Common myeloid progenitor, CD34-positive (primary cell): ENCODE measurements at places on chromosomes 2 and 18.

DNA sequence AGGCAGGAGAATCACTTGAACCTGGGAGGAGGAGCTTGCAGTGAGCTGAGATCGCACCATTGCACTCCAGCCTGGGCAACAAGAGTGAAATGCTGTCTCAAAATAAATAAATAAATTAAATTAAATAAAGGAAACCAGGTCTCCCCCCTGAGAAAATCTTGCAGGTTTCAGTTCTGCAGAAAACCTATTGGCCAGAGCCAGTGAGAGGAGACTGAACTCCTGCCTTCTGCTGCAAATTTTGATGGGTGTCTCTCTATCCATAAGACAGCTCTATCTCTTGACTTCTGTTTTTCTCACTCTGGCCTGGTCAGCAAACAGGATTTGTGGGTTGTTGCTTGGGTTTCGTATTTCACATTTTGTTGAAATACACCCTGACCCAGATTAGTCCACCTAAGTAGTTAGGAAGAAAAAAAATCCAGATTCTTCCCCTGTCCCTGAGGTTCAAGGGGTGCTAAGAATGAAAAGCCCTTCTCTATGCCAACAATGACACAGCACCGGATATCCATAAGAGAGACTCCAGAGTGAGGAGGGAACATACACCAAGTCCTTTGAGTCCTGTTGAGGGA is 86.7 kb upstream of the MAP4K4 start:
- no peak overlapping the region for H3K27ac ChIP-seq
- no peaks in the 10 kb centered on the region for H3K4me1 ChIP-seq
- no peak overlapping the region for H3K4me3 ChIP-seq
- H3K36me3 ChIP-seq: no peaks in the 10 kb centered on the region
- no peak for DNase-seq
- H3K27me3 ChIP-seq: no peaks in the 10 kb centered on the region

DNA sequence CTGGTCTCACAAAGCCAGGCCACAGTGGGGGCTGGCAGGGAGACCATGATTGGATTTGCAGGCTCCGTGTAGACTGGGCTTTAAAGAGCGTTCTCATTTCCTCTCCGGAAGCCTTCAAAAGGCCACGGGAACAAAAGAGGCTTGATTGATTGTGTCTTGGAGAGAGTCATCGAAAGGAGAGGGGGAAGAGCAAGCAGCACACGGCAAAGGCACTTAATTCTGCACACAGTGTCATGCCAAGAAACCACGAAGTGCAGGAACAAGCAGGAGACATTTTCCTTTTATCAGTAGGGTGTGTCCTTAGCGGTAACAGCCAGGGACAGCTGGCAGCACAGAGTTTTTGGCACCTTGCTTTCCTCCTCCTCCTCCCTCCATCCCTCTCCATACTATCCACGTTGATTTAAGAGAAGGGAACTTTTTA is 47.7 kb downstream of the GLI2 start:
- peaks cover 13% of the 10 kb centered on the region for H3K4me1 ChIP-seq
- peak; percentile 12 for DNase-seq
- H3K36me3 ChIP-seq: no peaks in the 10 kb centered on the region
- no peak overlapping the region for H3K27ac ChIP-seq
- H3K27me3 ChIP-seq: no peaks in the 10 kb centered on the region

DNA sequence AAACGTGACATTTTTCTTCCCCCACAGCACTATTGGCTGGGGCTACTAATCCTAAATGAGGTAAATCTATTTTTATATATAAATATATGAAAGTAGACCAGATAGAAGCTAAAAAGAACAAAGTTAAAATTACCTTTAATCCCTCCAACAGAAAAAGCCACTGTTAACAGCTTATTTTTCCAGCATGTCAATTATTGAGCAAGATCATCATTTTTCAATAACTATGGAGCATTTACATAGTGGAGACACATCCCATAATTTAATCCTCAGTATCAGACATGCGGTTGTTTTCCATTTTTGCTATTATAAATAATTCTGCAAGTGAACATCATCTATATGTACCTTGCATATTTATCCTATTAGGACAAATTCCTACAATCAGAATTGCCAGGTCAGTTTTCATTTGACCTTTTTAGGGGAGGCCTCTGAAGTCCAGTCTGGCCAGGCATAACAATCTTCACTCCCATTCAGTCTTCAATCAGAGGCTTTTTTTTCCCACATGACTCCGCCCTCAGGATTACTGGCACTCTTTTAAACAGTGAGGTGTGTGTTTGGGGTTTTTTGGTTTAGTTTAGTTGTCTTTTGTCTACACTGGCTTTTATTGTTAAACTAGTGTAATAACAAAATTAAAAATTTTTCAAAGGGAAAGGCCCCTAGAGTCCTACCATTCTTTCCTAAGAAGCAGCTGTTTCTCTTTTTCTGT is 29.2 kb downstream of the SMARCAL1 start:
- DNase-seq: no peak
- H3K27ac ChIP-seq: no peak overlapping the region
- no peaks in the 10 kb centered on the region for H3K27me3 ChIP-seq
- peaks cover 70% of the 10 kb centered on the region for H3K36me3 ChIP-seq

- no peaks in the 10 kb centered on the region for H3K36me3 ChIP-seq
- H3K27ac ChIP-seq: no peak overlapping the region
- H3K4me3 ChIP-seq: no peak overlapping the region
- DNase-seq: peak; percentile 76
- H3K4me1 ChIP-seq: no peaks in the 10 kb centered on the region
These were observed 223.7 kb downstream of the CYP26B1 start for GRCh38 chr2:71923887-71924533.

DNA sequence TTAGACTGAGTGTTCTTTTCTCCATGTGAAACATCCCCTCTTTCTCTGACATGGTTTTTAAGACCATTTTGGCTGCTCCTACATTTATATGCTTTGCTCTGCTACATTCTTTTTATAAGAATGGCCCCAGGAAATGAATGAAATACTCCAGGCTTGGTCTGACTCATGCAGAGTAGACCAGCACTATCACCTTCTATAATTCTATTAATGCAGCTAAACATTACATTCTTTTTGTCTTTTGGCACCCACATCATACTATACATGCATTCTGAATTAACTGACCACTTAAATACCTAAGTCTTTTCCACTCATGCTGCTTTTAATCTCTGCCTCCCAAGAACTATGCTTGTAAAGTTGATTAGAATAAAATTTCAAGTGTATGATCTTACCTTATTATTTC is 94.1 kb downstream of the AAK1 start:
- H3K27me3 ChIP-seq: no peaks in the 10 kb centered on the region
- no peak for DNase-seq
- H3K27ac ChIP-seq: no peak overlapping the region
- H3K4me3 ChIP-seq: no peak overlapping the region
- H3K4me1 ChIP-seq: no peaks in the 10 kb centered on the region
- H3K36me3 ChIP-seq: no peaks in the 10 kb centered on the region

- no peaks in the 10 kb centered on the region for H3K4me1 ChIP-seq
- H3K4me3 ChIP-seq: no peak overlapping the region
- no peak overlapping the region for H3K27ac ChIP-seq
- no peaks in the 10 kb centered on the region for H3K36me3 ChIP-seq
- H3K27me3 ChIP-seq: no peaks in the 10 kb centered on the region
- no peak for DNase-seq
These were observed 441.8 kb downstream of the CDH2 start for GRCh38 chr18:27735117-27735516.

DNA sequence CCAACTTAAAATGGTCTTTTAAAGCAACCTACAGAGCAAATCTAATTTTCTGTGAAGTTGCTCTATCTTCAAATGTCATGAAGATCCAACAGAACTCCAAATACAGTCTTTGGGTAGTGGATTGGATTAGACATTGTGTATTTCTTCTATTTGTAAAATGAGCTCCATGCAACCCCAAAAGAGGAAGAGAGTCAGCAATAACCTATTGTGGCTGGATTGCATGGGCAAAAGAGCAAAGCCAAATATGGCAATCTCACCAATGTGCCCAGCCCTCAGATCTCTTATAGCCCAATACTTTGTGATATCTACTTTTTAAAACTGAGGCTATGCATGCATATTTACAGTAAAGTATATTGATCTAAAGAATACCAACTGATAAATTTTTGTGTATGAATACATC is 146.3 kb downstream of the TXNL1 start:
- H3K27ac ChIP-seq: no peak overlapping the region
- peaks cover 3% of the 10 kb centered on the region for H3K4me1 ChIP-seq
- no peak overlapping the region for H3K4me3 ChIP-seq
- H3K27me3 ChIP-seq: no peaks in the 10 kb centered on the region
- DNase-seq: no peak

DNA sequence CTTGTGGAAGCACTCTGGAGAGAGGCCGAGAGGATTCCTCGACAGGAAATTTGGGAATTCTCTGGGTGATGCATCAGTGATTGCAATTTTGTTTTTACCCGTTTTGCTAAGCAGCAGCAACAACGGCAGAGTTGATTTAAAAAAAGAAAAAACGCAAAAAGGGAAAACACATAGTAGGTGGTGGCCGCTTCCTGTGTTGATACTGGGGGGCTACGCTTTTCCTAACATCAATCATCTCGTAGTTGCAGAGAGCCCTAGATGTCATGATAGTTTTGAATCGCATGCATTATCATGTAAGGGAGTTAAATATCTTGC is 271 bp upstream of the RBM43 start:
- peaks cover 13% of the 10 kb centered on the region for H3K4me1 ChIP-seq
- H3K36me3 ChIP-seq: no peaks in the 10 kb centered on the region
- peak overlapping the region; percentile 91 for H3K4me3 ChIP-seq
- DNase-seq: no peak
- no peaks in the 10 kb centered on the region for H3K27me3 ChIP-seq

- no peaks in the 10 kb centered on the region for H3K4me1 ChIP-seq
- H3K27me3 ChIP-seq: no peaks in the 10 kb centered on the region
- H3K4me3 ChIP-seq: no peak overlapping the region
- DNase-seq: no peak
These were observed 278.5 kb upstream of the RGPD4 start for GRCh38 chr2:107548216-107548615.

- H3K4me1 ChIP-seq: peaks cover 5% of the 10 kb centered on the region
- H3K27ac ChIP-seq: no peak overlapping the region
- H3K4me3 ChIP-seq: no peak overlapping the region
- no peaks in the 10 kb centered on the region for H3K27me3 ChIP-seq
These were observed 16.1 kb upstream of the VPS54 start for GRCh38 chr2:64035072-64035942.

DNA sequence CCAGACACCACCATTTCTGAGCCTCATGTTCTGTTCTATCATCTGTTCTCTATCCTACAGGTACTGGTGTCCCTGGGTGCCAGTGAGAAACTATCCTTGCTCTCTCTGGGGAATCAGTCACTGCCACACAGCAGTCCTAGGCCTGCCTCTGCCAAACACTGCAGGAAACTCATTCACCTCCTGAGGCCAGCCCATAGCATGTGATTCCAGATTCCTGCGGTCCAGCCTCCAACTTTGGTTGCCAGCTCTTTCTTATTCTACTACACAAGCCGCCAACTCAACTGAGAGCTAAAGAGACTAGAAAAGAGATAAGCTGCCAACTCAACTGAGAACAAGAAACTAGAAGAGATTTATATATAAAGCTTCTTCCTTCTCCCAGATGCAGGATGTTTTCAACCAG is 8.8 kb upstream of the TTLL4 start:
- H3K27ac ChIP-seq: no peak overlapping the region
- no peak for DNase-seq
- no peaks in the 10 kb centered on the region for H3K27me3 ChIP-seq

DNA sequence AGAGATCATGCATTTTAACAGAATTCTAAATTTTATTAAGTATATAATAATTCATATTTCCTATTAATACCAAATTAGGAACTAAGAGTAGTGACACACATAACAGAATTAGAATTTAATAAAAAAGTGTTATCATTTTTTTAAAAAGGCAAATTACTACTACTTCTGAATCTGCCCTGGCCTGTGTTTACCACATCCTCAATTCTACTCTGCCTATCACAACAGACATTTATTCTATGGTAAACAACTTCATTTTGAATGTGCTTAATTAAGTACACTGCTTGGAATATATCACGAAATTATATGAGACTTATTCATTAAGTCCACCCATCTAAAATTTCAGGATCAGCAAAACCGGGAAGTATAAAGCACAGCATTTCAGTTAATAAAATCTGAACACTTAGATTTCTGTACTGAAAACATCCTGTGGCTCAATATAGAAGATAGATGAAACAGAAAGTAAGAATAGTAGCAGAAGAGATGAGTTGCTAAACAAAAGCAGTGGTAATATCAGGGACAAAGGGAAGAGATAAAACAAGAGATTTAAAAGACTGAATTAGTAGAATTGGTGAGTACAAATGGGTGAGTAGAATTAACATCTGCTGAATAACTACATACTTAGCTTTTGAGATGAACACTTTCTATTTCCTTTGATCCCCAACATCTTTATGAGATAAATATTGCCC is 3.7 kb downstream of the SMC6 start:
- H3K27me3 ChIP-seq: no peaks in the 10 kb centered on the region
- H3K27ac ChIP-seq: no peak overlapping the region
- no peaks in the 10 kb centered on the region for H3K36me3 ChIP-seq

GRCh38 chr18:71942433-71942832 is 601.7 kb downstream of the CBLN2 start:
- H3K27me3 ChIP-seq: no peaks in the 10 kb centered on the region
- no peak overlapping the region for H3K27ac ChIP-seq
- DNase-seq: no peak

DNA sequence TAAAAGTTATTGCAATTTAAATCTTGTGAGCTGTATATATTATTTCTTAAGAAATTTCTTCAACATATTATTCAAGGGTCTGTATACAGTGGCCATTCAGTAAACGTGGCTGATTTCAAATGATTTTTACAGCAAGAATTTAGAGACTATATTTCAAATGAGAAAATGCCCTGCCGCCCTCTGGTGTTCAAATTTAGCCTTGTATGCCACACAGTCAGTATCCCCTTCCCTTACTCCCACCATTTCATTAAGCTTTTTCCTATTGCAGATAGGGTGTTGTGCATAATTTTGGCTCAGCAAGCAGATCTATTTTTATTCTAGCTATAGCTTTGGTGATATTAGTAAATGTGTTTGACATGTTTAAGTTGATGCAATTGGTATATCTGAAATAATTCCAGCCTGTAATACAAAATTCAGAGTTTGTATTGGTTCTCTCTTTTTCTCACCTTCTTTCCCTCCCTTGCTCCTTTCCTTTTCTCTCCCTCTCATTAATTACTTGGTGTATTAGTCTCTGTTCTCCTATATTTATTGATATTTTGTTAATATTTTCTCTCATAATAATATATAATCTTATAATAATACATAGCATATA is 22.8 kb upstream of the SCN7A start:
- peak; percentile 33 for DNase-seq
- H3K4me3 ChIP-seq: no peak overlapping the region
- H3K27ac ChIP-seq: no peak overlapping the region
- no peaks in the 10 kb centered on the region for H3K27me3 ChIP-seq
- H3K36me3 ChIP-seq: no peaks in the 10 kb centered on the region

GRCh38 chr2:66457545-66457944 is 22.6 kb downstream of the MEIS1 start:
- DNase-seq: no peak
- no peaks in the 10 kb centered on the region for H3K27me3 ChIP-seq
- peaks cover 33% of the 10 kb centered on the region for H3K36me3 ChIP-seq
- no peak overlapping the region for H3K4me3 ChIP-seq
- no peaks in the 10 kb centered on the region for H3K4me1 ChIP-seq
- peak overlapping the region; percentile 6 for H3K27ac ChIP-seq
